ENCODE measurements at places on chromosomes 2 and 18.

DNA sequence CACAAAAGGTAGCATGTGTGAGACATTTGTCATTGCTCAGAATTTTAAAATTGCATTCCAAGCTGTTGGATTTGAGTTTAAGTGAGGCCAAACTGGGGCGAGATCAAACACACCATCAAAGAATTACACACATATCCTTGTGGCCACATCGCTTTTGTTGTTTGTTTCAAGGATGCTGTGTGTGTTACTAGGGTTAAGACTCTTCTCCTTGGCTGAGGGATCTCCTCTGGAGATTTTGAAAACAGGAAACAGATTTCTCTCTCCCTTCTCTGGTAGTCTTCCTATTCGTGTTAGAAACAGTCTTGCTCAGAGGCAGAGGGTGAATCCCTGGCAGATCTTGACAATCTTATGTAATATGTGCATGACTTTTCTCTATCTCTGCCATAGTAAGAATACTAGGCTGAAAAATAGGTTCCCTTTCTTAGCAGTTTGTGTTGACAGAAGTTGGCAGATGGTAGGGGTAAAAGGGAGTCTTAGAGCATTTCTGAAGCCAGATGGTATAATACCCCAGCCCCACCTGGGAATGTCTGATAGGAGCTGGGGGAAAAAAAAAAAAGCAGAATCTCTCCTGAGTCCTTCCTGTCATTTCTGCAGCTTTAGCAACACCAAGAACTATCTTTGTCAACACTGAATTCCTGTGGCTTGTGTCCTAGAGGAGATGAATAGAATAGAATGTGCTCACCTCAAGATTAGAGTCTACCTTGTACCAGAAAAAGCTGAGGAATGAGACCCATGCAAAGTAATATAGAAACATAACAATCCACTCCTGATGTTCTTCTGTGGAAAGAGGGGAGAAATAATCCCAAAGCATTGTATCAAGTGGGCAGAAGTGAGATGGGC, 101.8 kb downstream of the XRCC5 start:
- no peak for DNase-seq

DNA sequence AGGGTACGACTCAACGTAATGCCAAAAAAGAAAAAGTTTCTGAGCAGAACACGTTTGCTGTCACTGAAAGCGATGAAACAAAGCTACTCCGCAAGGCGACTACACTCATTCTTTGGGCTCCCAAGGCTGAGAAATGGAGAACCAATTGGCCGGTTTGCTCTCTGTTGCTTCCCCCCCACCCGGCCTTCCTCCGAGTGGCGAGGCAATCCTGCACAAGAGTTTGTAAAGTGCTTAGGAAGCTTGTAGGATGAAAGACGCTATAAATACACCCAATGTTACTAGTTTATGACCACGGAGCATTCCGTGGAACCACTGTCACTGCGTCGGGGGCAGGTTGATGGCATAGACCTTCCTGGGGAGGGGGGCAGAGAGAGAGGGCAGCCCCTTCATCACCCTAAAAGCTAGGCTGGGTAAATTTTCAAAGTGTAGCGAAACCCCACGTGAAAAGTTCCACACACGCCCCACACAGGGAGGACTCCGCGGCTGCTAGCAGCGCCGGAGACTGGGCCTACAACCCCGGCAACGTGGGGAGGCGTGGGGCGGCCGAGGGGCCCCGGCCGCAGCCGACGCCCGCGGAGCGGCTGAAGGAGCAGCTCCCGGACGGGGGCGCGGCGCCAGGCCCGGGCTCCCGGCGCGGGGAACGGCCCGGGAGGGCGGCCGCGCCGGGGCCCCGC, 915 bp downstream of the CUL3 start:
- no peak for DNase-seq

GRCh38 chr18:70132999-70133398, 72.5 kb downstream of the RTTN start:
- DNase-seq = no peak

DNA sequence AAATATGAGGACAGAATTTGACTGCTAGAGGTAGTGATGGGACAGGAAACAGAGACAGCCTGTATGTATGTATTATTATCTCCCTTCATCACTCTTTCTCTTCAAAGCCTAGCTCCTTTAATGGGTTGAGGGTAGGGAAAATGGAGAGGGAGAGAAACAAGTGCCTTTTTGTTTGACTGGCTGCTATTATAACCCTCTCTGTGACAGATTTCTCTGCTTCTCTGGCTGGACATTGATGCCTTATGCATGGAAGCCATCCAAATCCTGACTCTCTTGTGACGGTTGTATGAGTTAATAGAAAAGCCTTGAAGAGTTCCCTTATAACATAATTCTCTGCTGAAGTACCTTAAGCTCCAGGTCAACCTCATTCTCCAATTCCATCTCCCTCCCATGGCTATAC, 118.5 kb upstream of the COL5A2 start:
- DNase-seq = no peak

- no peak for DNase-seq
Measured at GRCh38 chr18:9874728-9875127, 11.0 kb upstream of the TXNDC2 start.

- no peak for DNase-seq
Measured at GRCh38 chr18:27855486-27855885, 321.4 kb downstream of the CDH2 start.

GRCh38 chr18:46283895-46284295, 179.7 kb downstream of the HAUS1 start:
- no peak for DNase-seq

GRCh38 chr2:21361957-21362486, 238.3 kb downstream of the TDRD15 start:
- no peak for DNase-seq

- no peak for DNase-seq
Measured at GRCh38 chr2:20164734-20165478, 60.0 kb downstream of the SDC1 start.

GRCh38 chr18:7370375-7370774, 139.5 kb downstream of the LRRC30 start:
- DNase-seq = no peak

DNA sequence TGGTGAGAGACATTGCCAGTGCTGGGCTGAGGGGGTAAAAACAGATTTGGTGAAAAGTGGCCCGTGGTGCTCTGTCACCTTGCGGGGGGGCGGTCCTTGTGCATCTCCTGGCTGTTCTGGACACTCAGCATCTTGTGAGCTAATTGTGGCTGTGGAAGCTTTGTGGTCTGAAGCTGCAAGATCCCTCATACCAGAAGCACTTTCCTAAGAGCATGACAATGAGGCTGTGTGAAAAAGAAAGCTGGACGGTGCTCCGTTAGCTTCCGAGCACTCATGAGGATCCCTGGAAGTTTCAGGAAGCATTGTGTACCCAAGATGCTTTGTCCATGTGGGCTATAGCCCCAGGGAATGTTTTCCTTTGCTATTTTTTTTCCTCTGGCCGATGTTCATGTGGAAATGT, 74.5 kb downstream of the CABLES1 start:
- no peak for DNase-seq

DNA sequence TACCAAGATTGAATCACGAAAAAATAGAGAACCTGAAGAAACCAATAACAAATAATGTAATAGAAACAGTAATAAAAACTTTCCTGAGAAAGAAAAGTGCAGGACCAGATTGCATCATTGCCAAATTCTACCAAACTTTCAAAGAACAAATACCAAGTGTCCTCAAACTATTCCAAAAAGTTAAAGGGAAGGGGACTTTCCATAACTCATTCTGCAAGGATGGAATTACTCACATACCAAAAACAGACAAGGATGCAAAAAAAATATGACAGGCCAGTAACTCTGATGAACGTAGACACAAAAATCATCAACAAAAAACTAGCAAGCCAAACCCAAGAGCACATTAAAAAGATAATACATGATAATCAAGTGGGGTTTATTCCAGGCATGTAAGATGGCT, 172.3 kb upstream of the SLC35G4 start:
- DNase-seq = no peak

- DNase-seq = no peak
Measured at GRCh38 chr2:202592566-202592965, 42.2 kb upstream of the FAM117B start.

- no peak for DNase-seq
Measured at GRCh38 chr2:24409171-24409570, 48.8 kb upstream of the ITSN2 start.

DNA sequence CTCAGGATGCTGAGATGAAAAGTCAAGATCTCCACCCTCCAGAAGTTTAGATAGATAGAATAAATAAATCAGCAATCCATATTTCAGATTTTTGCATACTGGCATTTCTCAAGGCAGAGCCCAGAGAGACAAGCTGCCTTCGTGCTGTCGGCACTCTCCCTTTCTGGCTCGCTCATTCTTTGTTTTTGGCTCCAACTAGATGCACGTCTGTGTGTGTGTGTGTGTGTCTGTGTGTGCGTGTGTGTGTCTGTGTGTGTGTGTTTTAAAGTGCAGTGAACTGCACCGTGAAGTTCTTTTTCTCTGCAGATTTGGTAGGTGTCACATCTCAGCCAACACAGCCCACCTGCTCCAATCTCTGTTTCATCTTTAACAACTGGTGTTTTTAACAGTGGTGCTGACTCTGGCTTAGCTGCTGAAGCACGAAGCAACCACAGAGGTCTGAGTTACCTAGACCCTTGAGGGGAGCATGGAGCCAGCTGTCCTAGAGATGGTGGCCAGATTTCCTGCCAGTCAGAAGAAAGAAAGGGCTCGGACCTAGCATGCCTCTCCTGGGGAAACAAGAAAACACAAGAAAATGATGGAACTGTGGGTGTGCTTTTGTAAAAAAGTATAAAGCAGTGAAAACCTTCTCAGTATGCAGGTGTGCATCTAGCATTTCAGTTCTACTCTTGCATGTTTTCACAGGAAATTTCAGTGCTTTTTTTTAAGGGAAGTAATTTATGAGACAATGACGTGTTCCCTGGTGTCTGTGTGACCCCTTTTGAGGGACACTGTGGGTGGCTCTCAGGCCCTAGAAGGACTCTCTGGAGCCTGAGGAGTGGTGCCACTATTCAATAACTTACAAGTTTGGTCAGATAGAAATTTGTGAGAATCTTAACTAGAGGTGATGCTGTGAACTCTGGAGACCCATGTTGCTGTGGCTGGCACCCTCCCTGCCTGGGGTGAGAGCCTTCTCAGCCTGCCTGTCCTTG, 364.3 kb downstream of the RNF144A start:
- DNase-seq = no peak

DNA sequence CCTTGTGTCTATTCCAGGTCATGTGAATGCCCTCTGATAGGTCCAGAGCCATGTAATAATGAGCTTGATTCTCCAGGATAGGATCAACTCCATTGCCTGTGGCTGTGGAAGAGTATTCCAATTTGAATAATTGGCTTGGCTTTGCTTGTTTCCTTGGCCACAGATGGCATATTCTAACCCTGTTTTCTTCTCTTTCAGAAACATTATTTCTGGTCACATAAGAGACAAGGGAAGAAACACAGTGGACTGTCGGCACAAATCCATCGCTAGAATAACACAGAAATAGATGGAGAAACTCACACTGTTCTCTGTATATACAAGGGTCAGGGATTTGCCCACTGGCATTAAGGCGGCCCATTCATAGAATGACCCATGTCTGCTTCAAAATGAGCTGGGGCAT, 278.4 kb upstream of the CCDC68 start:
- no peak for DNase-seq

GRCh38 chr18:50981381-50981780, 13.5 kb downstream of the ELAC1 start:
- no peak for DNase-seq

GRCh38 chr2:23493846-23494245, 108.9 kb downstream of the KLHL29 start:
- DNase-seq = no peak

DNA sequence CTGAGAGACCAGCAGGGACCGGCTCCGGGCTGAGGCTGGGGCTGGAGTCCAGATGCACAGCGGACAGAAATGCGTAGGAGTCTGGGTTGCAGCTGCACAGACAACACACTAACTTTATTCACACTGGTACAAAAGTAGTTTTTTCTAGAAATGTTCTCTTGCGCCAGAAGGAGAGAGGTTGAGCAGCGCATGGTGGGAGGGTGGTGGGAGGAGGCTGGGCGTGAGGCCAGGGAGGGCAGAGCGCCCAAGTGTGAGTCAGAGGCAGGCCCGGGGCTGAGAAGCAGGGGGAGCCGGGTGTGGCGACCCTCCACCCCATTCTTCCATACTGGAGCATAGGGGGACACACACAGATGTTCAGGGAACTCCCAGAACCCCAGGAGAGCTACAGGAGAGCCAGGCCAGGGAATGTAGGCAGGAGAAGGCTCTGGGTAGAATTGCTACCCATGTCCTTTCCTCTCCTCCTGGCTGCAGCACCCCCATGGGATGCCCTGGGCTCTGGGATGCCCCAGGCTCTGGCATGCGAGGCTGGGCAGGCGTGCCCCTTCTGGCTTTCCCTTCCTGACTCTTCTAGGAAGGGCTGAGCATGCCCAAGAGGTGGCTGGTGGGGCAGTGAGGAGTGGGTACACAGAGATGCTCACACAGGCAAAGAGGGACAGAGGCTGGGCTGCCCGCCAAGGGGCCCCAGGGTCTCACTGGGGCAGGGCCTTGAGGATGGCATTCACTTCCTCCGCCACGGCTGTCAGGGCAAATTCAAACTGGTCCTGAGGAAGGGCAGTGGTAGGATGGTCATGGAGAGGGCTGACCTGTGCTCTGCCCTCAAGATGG, 10.6 kb downstream of the DNAJB2 start:
- DNase-seq = no peak

DNA sequence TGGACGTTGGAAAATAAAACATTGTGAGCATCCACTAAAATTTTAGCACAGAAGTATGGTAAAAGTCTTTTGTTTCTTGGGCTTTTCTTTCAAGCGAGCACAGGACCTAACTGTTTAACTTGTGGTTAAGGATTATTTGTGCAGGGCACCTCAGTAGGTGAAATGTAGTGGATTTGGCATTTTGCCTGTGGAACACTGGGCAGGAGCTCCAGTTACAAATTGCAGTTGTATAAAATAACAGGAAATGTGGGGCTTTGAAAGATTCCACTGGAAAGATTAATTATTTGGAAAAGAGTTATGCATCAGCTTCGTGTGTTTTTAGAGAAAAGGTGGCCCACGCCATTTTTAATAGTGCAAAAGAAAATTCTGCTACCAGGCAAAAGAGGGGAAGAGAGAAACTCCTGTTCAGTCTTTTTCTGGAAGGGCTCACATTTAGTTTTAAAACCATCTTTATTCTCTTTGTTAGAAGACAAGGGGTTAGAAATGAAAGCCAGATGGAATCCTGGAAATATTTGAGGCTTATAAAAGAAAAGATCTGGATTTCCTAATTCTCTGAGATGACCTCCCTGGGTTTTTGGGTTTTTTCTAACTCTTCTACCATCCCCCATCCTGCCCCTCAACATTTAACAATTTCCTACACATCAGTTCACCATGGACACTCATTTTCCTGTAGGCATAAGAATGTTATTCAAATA, 144.3 kb upstream of the SERTAD2 start:
- DNase-seq = no peak

- DNase-seq = no peak
Measured at GRCh38 chr2:241935314-241935713, 65.8 kb downstream of the RTP5 start.

DNA sequence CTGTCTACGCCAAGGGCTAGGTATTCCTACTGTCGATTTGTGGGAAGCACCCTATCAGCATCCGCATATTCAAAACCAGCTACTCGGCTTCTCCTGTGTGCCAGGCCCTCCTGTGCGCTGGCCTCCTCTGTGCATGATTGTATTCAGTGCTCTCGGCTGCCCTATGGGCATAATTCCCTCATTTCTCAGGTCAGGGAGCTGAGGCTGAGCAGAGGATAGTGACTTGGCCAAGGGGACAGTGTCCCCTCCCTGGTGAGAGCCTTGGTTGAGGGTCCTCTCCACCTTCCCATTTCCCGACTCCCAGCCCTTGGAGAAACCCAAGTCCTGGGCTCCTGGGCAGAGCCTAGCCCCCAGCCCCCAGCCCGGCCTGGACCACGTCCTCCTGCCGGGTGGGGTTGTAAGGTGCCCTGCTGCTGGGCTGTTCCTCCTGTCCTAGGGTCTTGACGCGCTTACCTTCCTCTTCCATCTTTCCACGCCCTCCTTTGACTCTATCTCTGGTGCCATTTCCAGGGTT, 6.3 kb upstream of the HS6ST1 start:
- no peak for DNase-seq
